ENCODE measurements at places on chromosomes 1 and 21. TPM values are rescaled to one million over a fixed set of nuclear protein-coding genes. Genes with fewer than 3 reads are reported as not detected.
A peak's percentile ranks its signal among the peaks of the same experiment; 100 is the strongest.

The SLC1A7 gene
- not detected for total RNA-seq

The UQCRHL gene
- 1.8 TPM for total RNA-seq

The LCE3D gene
- total RNA-seq: 0.38 TPM

The LINGO4 gene
- total RNA-seq: under 0.01 TPM

The LIPI gene
- not detected for total RNA-seq

The KCNJ9 gene
- total RNA-seq: 0.13 TPM

The TMEM200B gene
- total RNA-seq: 0.77 TPM

The NBPF4 gene
- total RNA-seq: not detected

The PRAMEF9 gene
- not detected for total RNA-seq

GRCh38 chr1:180431683-180432082 lies 70.7 kb downstream of the ACBD6 start:
- DNase-seq: no peak

DNA sequence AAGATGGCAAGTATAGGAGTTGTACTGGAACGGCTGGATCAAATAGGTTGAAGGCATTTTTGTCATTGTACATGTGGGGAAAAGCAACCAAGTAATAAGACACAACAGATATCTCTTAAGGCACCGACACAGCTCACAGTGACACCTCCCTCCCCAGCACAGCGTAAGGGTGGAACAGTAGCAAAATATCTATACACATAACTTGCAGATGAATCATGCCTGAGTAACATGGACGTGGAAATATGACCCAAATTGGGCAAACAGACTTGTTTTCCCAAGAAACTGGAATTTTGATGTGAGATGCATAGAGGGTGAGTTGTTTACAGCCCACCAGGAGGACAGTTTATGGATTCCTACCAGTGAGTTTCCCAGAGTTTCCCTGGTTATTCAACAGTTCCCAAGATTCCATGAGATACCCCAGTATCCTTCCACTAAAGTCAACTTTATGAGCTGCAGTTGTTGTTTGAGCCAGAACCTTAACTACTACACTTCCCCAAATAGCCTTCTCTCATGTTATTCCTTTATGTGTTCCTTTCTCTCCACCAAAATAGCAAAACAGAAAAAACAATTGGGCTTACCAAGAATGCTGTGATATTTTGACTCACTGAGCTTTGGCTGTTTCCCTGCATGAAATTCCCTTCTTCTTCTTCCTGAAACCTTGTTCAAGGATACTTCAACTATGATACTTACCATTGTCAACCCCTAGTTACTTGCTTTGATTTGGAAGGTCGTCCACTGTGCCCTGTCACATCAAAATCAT lies 7.1 kb upstream of the DR1 start:
- peak; percentile 92 for DNase-seq

GRCh38 chr1:35568975-35569395 lies 4.1 kb upstream of the TFAP2E start:
- DNase-seq: peak; percentile 55

DNA sequence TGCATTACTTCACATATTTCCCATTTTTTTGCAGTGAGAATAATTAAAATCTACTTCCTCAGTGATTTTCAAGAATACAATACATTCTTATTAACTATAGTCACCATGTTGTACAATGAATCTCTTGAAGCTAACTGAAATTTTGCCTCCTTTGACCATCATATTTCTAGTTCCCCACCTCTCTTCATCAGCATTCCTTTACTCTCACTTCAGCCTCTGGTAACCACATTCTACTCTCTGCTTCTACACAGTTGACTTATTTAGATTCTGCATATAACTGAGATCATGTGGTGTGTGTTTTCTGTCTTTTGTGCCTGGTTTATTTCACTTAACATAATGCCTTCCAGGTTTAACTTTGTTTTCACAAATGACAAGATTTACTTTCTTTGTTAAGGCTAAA lies 304.4 kb upstream of the LYPLAL1 start:
- no peak for DNase-seq

GRCh38 chr1:187854457-187854856 lies 1025.7 kb downstream of the PLA2G4A start:
- no peak for DNase-seq

DNA sequence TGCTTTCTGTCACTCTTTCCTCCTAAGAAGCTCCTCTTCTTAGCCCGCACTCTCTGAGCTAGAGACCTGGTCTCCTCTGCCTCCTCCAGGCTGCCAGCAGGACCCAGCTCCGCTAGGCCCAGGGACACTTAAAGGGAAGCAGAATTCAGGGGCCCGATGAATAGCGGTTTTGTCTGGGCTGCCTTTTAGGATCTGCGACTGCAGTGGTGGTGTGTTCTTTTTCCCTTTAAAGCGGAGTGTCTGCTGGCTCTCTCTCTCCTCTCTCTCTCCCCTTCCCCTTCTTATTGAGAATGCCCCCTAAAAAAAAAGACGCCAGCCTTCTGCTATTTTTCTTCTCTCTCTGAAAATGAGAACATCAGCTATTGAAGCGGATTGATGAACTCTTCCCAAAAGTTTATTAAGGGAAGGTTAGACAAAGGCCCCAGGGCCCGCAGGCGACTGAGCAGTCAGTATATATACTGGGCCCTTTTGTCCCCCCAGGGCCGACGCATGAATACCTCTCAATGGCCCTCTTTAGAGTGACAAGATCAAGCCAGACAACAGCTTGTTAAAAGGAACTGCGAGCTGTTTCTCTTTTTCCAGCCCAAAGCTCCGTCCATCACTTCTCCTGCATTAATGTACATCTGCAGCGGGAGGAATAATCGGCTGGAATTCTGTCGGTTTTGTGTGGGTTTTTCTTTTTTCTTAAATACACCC lies 27.0 kb downstream of the PAX7 start:
- no peak for DNase-seq

DNA sequence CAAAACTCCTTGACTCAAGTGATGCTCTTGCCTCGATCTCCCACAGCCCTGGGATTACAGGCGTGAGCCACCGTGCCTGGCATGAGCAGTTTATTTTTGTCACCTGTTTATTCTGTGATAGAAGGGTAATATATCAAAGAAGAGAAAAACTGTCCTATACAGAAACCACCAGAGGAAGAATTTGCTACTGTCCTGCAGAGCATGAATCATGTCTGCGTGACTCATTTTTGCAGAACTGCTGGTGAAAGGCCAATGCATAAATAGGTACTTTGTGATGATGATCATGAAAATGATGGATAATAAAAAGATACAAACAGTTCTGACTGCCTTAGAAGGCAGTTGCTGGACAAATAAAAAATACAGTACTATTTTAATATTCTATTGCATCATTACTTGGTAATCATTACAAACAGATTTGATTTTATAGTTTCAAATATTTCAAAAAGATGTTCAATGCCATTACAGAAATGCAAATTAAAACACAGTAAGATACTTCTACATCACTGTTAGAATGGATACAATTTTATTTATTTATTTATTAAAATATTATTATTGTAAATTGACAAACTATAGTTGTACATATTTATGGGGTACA lies 26.5 kb downstream of the RIPPLY3 start:
- peak; percentile 78 for DNase-seq

DNA sequence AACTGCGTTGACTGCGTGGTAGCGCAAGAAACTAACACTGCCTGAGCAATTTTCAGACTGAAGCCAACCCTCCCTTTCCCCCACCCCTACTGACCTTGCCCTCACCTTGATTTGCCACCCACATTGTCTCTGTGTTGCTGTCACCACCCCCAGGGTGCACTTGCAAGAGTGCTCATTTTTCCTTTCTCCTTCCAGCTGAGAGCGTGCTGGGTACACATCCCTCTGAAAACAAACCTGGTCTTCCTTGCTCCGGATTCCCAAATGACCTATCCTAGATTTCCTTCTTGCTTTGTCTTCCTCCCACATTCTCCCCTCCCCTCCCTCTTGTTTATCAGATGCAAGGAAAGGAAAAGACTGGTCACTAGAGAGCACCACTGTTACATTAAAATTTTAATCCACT lies 24.2 kb downstream of the MPZ start:
- DNase-seq: no peak

- no peak for DNase-seq
These were observed 73.9 kb downstream of the HIVEP3 start for GRCh38 chr1:41844781-41845272.

- no peak for DNase-seq
These were observed 74.9 kb upstream of the IRF2BP2 start for GRCh38 chr1:234684856-234685255.

- no peak for DNase-seq
These were observed 150.8 kb upstream of the ERG start for GRCh38 chr21:38649120-38649519.

DNA sequence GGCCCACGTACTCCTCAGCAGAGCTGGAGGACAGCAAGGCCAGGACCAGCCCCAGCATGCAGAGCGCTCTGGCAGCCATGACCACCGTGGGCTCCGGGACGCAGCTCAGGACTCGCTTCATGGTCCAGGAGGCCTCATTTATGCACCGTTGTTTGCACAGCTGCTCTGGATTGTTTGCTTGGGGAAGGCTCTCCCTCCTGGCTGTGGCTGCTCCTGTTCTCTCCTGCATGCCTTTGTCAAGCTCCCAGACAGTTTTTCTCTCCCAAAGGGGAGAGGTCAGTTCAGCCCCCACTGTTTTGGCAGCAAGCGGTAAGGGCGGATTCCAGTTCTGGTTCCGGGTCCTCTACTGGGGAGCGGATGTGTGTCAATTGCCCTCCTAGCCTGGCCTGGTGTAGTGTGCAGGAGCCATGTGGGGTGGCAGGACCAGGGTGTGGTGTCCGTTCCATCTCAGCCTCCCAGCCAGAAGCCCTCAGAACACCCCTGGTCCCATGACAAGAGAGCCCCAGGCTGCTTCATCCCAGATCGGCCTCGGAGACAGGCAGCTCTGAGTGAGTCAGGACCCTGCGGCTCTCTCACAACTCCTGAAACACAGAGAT lies at the start of gene TFF3:
Gene TFF3 (minus strand): TSS at position 114 of the 596 bp plus-strand sequence. CDS start 35 bp downstream, at position 79.
- DNase-seq: peak; percentile 47

- no peak for DNase-seq
These were observed 84.0 kb downstream of the PTPRU start for GRCh38 chr1:29320156-29320940.

DNA sequence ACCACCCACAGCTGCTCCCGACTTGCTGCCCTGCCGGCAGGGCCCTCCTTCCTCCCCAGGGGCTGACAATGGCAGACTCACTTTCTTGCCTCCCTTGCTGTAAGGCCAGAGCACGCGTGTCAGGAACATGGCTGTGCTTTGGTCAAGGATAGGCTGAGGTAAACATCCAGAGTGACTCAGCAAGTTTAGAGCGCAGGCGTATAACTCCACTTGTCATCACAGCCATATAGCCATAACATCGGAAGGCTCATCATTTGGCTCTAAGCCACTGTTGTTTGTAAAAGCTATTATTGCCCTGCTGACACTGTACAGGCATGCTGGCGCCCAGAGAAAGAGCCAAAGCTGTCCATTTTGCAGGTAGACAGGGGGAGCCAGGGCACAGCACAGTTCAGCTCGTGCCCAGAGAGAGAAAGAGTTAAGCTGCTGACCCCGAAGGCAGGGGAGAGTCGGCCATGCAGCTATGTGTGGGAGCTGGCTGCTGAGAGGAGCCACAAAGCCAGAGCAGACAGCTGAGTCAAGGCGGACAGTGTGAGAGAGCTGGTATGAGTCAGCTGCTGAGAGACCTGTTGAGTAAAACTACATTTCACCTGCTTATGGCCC lies 60.6 kb downstream of the GNG4 start:
- DNase-seq: peak; percentile 48

DNA sequence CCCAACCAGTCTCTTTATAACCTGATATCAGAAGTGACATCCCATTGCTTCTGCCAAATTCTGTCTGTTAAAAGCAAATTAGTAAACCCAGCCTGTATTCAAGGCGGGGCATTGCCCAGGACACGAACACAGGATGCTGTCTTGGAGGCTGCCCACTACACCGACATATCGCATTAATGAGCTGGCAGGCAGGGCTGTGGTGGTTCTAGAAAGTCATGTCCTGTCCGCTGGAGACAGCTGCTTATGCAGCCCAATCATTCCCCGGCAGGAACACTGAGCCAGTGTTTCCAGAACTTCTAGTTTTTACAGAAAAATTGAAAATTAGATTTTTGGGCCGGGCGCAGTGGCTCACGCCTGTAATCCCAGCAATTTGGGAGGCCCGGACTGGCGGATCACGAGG lies 19.3 kb downstream of the C1orf167 start:
- DNase-seq: no peak

- no peak for DNase-seq
These were observed 420 bp upstream of the VPS13D start for GRCh38 chr1:12229386-12229834.

GRCh38 chr21:39645331-39645730 lies 32.6 kb downstream of the B3GALT5 start:
- no peak for DNase-seq

GRCh38 chr21:14890141-14890540 lies 174.7 kb downstream of the NRIP1 start:
- no peak for DNase-seq

DNA sequence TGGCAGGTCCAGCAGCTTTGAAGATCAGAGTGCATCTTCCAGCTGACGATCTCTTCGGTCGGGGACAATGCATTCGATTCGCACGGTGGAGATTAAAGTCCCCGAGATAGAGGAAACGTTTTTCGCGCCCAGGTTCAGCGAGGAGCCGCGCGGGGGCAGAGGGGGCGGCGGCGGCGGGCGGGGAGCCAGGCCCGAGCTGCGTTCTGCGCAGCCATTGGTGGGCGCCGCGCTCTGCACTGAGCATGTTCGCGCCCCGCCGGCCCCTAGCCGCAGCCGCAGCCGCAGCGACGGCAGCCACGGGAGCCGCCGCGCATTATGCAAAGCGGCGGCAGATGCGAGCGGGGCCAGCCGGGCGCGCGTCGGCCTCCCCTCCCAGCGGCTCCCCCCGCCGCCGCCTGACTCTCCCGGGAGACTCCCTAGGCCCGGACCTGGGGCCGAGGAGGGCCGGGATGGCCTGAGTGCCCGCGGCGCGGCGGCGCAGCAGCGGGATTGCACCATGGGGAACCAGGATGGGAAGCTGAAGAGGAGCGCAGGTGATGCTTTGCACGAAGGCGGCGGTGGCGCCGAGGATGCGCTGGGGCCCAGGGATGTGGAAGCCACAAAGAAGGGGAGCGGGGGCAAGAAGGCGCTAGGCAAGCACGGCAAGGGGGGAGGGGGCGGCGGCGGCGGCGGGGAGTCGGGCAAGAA lies at the start of gene FMN2:
Gene FMN2 (plus strand): TSS at position 270 of the 687 bp plus-strand sequence. CDS start 227 bp downstream, at position 497.
- DNase-seq: no peak

- DNase-seq: no peak
These were observed 652 bp downstream of the ARL8A start for GRCh38 chr1:202143768-202144401.

GRCh38 chr1:8629241-8630091 lies 188.0 kb downstream of the RERE start:
- no peak for DNase-seq

- DNase-seq: no peak
These were observed 22.8 kb downstream of the PRMT6 start for GRCh38 chr1:107079249-107079648.

- peak; percentile 35 for DNase-seq
These were observed 393 bp downstream of the BLZF1 start for GRCh38 chr1:169368406-169368769.

GRCh38 chr1:17185485-17185860 lies 19.5 kb upstream of the PADI1 start:
- DNase-seq: no peak

DNA sequence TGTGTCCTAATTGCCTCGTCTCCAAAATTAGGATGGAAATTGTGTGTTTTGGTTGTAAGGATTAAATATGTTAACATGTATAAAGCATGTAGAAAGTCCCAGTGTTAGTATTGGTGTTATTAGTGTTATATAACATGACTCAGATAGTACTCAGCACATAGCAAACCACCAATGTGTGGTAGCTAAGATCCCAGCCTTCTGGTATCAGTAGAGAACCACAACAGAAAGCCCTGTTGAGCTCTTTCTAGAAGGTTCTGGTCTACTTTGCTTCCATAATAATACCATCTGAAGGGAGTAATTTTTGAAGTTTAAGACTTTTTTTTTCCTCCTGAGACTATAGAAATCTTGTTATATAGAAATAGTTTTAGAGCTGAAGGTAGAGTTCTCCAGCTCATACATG lies 259.3 kb upstream of the SGIP1 start:
- DNase-seq: peak; percentile 82

Data from bronchial epithelial cell (primary cell).